T-helper 17 cell (primary cell): ENCODE measurements at places on chromosomes 5 and 9. TPM values are rescaled to one million over a fixed set of nuclear protein-coding genes. Genes with fewer than 3 reads are reported as not detected.

Gene TLX3
- not detected for total RNA-seq

Gene IL17B
- not detected for total RNA-seq

Gene EPB41L4B
- not detected for total RNA-seq

Gene C9orf85
- 5.4 TPM for total RNA-seq

DNA sequence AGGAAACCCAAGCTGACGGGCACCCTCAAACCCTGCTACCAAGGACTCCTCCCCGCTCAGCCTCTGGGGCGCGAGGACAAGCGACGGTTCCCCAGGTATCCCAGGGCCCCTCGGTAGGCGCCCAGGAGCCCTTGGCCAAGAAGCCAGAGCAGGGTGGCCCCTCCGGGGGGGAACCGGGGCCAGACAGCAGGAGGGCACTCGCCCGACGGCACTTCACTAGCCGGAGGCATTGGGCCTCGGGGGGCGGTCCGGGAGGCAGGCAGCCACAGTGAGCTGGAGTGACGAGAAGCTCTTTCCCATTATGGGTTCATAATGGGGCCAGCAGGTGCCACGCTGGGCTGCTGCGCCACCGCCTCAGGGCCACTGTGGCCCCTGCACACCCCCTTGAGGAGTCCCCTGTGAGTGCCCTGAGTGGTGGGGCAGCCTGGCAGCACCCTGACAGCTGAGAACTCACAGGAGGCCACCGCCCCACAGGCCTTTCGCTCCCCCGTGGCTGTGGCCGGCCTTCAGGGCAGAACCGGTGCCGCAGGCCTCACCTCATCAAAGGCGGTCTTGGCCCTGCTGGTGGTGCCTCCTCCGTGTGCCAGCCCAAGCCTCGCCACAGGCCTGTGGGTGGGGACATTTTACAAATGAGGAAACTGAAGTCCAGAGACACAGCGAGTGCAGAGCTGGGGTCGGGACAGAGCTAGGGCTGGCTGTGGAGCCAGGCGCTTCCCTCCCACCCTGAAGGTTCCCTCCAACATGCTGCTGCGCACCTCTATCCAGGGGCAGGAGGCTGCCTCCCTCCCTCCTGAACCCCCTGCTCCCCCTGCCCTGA, 68.7 kb downstream of the PSMB7 start:
- H3K4me3 ChIP-seq = no peak overlapping the region
- H3K4me1 ChIP-seq = peaks cover 2% of the 10 kb centered on the region
- DNase-seq = no peak
- no peaks in the 10 kb centered on the region for H3K27me3 ChIP-seq
- H3K36me3 ChIP-seq = peaks cover 2% of the 10 kb centered on the region

GRCh38 chr9:134514503-134514902, 127.1 kb upstream of the COL5A1 start:
- no peak overlapping the region for H3K27ac ChIP-seq
- H3K4me1 ChIP-seq = no peaks in the 10 kb centered on the region
- H3K27me3 ChIP-seq = peaks cover 44% of the 10 kb centered on the region
- no peaks in the 10 kb centered on the region for H3K36me3 ChIP-seq

- H3K36me3 ChIP-seq = no peaks in the 10 kb centered on the region
- H3K27me3 ChIP-seq = no peaks in the 10 kb centered on the region
- no peaks in the 10 kb centered on the region for H3K4me1 ChIP-seq
Measured at GRCh38 chr5:123868881-123869280, 356.9 kb downstream of the CSNK1G3 start.

DNA sequence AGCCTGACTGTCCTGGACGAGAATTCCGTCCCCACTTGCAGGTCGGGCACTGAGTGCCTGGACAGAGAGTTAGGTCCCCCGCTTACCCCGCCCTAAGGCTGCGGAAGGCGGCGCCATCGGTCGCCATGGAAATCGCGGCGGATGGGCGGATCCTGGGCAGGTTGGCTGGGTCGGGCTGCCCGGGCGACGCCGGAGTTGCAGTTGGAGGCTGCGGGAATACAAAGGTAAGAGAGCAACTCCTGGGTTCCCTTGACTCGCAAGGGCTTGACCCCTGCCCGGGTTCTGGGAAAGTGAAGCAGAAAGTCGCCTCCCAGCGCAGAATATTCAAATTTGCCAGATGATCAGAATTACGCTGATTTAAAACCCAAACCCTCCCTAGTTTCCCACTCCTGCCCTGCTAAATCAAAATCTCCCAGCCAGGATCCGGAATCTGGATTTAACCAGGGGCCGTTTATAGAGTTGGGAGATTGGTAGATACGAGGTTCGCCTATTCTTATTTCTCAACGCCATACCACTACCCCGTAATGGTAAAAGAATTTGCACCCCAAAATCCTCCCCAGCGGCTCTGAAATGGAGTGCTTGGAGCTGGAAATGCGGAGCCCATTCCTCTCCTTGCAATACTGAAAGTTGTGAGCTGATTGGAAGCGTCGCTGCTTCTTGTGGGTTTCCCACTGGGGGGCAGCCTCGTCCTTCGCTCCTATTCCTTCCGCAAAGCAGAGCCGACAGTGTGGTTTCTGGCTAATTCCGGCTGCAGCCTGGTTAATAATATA, 156.4 kb upstream of the RASEF start:
- no peaks in the 10 kb centered on the region for H3K36me3 ChIP-seq
- peaks cover 38% of the 10 kb centered on the region for H3K27me3 ChIP-seq
- H3K27ac ChIP-seq = no peak overlapping the region

- H3K4me3 ChIP-seq = peak overlapping the region; percentile 65
- no peak for DNase-seq
- H3K36me3 ChIP-seq = peaks cover 3% of the 10 kb centered on the region
- no peaks in the 10 kb centered on the region for H3K27me3 ChIP-seq
- peaks cover 31% of the 10 kb centered on the region for H3K4me1 ChIP-seq
Measured at GRCh38 chr9:124356745-124357390, 58.4 kb downstream of the PSMB7 start.

DNA sequence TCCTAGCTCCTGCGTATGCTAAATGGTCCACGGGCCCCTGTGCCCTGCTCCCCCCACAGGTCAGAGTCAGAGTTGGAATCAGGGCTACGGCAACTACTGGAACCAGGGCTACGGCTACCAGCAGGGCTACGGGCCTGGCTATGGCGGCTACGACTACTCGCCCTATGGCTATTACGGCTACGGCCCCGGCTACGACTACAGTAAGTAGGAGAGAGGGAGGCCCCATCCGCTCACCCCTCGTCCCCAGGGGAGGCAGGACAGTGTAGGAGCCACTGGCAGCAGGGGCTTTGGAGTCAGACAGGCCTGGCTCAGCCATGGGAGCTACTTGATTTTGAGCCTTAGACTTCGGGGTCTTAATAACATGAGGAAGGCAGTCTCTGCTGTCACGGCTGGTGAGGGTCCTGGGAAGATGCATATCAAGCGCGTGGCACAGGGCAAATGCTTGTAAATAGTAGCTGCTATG, 5.8 kb downstream of the HNRNPAB start:
- H3K27me3 ChIP-seq = no peaks in the 10 kb centered on the region
- H3K4me3 ChIP-seq = no peak overlapping the region
- DNase-seq = no peak
- H3K36me3 ChIP-seq = peaks cover 10% of the 10 kb centered on the region

DNA sequence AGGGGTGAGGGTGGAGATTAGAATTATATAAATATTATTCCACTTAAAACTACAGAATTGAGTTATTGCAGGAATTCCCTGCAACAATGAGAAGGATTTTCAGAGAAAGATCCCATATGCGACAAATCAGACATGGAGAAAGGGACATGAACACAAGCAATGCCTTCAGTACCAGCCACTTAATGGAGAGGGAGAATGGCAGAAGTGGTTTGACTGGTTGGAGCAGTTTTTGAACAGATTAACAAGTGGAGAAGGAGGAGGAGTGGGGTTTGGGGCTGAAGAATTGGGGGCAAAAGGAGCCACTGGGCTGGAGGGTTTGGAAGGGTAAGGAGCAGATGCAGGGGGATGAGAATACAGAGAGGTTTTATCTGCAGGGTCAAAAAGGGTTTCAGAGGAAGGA, 620.9 kb upstream of the PTPRD start:
- H3K27me3 ChIP-seq = no peaks in the 10 kb centered on the region
- H3K27ac ChIP-seq = no peak overlapping the region
- H3K4me3 ChIP-seq = no peak overlapping the region
- no peaks in the 10 kb centered on the region for H3K36me3 ChIP-seq
- no peaks in the 10 kb centered on the region for H3K4me1 ChIP-seq

DNA sequence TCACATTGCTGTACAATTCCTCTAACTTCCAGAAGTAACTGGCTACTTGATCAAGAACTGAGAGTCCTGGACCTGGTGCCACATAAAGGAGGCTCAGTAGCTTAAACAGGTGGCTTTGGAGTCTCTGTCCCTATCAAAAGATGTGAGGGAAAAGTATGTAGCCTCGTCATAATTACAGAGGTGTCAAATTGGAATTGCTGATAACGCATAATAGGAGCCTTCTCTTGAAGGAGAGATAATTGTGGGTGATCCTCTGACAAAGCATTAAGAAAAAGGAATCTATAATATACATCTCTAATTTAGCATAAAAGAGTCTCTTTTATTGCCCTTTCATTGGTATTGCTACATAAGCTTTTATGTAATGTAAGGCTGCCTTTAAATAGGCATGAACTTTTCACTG, 1246.4 kb upstream of the CDH9 start:
- H3K4me1 ChIP-seq = no peaks in the 10 kb centered on the region
- no peaks in the 10 kb centered on the region for H3K36me3 ChIP-seq
- H3K4me3 ChIP-seq = no peak overlapping the region
- no peaks in the 10 kb centered on the region for H3K27me3 ChIP-seq

DNA sequence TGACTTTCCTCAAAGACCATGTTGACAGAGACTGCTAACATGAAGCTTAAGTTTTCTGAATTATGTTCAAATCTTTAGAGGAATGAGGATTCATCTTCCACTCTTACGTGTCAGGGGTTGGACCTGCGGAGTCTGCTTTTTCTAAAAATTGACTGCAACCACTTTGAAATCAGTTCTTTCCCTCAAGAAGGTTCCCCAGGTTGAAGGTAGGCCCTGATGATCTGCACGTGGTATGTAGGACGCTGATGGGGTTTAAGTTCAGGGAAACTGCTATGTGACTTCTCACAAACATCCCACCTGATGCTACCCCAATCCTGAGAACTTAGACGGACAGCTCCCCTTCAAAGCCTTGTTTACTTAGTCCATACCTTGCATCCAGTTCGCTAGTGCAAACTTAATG, 7.2 kb downstream of the RACK1 start:
- no peak overlapping the region for H3K4me3 ChIP-seq
- DNase-seq = no peak
- H3K27ac ChIP-seq = no peak overlapping the region
- H3K27me3 ChIP-seq = no peaks in the 10 kb centered on the region
- H3K36me3 ChIP-seq = peaks cover 12% of the 10 kb centered on the region

GRCh38 chr5:173745557-173745956, 129.1 kb upstream of the BOD1 start:
- peaks cover 14% of the 10 kb centered on the region for H3K4me1 ChIP-seq
- no peak overlapping the region for H3K27ac ChIP-seq
- H3K36me3 ChIP-seq = no peaks in the 10 kb centered on the region
- DNase-seq = no peak
